ENCODE measurements at places on chromosomes 6 and 20.

DNA sequence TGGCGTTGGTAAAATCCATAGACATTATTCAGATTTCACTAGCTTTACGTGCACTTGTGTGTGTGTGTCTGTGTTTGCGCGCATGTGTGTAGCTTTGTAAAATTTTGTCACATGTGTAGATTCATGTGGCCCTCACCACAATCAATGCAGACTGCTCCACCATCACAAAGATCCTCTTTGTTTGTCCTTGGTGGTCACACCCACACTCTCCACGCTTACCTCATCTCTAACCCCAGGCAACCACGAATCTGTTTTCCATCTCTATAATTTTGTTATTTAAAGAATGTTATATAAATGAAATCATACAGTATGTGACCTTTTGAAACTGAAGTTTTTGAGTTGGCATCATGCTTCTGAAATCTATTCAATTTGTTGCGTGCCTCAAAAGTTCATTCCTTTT lies 58.5 kb downstream of the GRM1 start:
- no peak for DNase-seq

DNA sequence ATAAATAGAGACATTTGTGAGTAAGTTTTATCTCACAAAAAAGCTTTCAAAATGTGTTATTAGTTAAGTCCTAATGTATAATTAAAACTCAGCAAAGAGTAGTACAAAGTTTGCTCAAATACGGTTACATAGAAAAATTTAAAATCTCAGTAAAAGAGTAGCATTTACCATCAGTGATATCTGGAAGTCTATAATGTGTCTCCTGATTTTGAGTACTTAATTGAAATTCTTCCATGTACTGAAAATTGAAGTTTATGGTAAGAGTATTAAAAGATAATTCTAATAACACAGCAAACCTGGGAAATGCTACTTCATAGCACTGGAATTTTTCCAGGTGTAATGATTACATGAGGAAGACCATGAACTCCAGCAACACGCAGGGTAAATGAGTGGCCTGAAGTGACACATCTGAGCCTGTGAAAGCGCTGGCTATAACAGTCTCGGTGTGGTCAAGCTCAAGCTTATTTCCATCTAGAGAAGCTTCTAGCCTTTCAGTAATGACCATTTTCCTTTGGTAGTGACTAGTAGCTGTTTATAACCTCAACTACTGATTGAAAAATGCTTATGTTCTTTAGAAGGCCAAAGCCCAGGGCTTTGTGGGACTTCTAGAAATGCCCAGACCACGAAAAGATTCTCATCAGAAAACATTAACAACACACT lies 203.2 kb downstream of the ISM1 start:
- no peak for DNase-seq

DNA sequence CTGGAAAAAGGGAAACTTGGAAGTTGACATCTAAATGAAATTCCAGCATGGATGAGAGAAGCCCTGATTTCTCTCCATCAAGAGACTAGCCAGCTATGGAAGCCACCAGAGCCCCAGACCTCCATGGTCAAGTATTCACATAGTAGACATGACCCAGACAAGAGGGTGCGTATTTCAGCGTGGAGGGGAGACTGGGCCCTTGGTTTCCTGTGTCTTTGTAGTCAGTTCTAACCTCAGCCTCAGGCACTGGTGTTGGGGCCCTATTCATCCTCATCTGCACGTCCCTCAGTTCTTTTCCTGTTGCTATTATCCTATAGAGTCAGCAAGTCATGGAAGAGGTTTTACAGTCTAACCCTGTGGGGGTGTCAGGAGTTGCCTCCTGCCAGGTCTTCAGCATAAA lies 12.5 kb downstream of the GNL1 start:
- DNase-seq: no peak

DNA sequence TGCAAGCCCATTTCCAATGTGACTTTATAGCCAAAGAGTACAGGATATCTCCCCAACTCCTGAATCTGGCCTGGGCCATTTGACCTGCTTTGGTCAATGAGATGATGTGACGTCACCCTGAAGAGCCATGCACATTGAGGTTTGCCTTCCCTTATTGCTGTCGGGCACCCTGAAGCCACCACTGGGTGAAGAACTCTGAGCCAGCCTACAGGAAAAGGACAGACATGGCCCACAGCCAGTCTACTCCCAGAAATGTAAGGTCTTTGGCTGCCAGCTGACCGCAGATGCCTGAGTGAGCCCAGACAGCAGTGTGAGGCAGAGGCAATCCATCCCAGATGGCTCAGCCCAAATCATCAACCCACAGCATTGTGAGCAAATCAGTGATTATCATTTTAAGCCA lies 3.7 kb upstream of the SYNDIG1 start:
- peak; percentile 52 for DNase-seq

DNA sequence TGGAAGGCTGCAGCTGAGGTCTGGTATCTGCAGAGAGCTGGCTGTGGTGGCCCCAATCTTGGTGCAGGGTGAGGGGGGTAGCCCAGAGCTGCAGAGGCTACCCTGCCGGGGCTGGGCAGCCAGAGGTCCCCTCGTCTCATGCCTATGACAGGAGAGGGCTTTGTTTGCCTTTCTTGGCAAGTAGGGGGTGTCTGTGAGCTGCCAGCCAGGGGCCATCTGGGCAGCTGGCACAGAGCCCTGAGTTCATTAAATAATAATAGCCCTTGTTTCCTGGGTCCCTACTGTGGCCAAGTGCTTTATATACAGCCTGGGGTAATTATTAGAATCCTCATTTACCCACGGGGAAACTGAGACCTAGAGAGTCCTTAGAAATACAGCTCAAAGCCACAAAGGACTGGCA lies 66.6 kb downstream of the EZR start:
- DNase-seq: peak; percentile 60

DNA sequence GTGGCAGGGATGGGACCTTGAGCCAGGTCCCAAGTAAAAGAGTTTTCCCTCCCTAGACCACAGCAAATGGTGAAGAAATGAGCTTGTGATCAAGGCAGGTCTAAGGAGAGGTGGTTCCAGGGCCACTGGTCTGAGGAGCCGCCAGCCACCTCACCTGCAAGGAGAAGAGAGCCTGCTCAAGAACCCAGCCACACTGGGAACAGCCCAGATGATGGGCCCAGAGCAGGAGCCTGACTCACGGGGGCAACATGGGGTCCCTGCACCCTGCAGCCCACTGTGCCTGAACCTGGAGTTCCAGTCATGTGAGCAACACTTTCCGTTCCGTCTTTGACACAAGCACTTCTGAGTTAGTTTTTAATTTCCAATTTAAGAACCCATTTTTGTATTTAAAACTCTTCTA lies 204.5 kb upstream of the CDH4 start:
- no peak for DNase-seq

DNA sequence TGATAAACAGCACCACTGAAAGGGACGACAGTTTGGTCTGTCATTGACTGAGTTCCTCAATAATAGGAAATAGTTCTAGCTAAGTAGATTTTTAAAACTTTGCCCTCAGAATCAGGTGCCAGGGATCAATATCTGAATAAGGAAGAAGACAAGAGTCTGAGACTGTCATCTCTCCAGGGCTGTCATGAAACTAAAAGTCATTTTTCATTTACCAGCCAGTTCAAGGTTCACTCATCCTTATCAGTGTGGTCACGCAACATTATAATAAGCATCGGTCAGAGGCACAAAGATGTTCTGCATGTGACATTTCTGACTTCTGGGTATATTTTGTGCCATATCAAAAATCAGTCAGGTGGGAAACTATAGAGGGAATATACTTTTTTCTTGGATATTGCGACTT lies 52.5 kb upstream of the E2F3 start:
- DNase-seq: no peak

GRCh38 chr6:16064671-16065072 lies 64.2 kb upstream of the MYLIP start:
- DNase-seq: no peak

DNA sequence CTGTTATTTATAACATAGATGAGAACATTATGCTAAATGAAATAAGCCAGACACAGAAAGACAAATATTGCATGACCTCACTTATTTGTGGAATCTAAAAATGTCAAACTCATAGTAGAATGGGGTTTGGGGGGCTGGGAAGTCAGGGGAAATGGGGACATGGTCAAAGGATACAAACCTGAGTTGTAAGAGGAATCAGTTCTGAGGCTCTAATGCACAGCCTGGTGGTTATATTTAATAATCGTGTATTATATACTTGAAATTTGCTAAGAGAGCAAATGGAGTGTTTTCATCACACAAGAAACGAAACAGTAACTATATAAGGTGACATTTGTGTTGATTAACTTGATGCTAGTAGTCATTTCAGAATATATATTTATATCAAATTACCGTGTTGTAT lies 40.8 kb upstream of the GFOD1 start:
- DNase-seq: no peak

Measured in stomach (tissue), 19 donors.